Stimulated activated CD8-positive, alpha-beta memory T cell treated with anti-CD3 and anti-CD28 coated beads, Interleukin-15, amount 100 ng/mL, for 48 hours (primary cell): ENCODE measurements at places on chromosomes 2 and 18.

DNA sequence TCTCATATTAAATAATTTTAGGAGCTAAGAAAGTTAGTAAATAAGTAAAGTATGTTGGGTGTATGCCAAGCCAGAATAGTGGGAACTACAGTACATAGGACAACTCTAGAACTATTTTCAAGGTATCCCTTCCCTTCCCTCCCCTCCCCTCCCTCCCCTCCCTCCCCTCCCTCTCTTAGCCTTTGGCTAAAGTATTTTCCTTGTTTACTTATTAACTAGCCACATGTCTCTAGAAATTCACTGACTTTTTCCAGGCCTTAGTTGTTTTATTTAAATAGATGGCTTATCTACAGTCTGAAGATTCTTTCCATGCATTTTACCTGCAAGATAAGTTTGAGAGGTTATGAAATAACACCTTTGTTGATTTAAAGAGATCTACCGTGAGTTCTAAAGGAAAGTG lies 402.1 kb downstream of the PARD3B start:
- no peak for DNase-seq

DNA sequence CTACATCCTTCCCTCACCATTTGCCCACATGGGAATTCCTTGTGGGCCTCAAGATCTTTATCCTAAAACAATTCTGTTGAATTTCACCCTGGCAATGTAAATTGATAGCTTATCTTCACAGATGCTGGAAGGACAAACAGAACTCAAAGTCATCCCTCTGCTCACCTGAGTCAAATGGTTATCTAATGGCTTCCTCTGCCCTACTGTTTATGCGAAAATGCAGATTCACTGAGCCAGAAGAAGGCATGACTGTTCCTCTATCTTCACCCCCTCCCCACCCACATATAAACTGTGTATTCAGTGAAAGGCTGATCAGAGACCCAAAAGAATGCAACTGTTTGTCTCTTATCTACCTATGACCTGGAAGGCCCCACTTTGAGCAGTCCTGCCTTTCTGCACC lies 43.9 kb upstream of the VWA3B start:
- DNase-seq, result no peak

DNA sequence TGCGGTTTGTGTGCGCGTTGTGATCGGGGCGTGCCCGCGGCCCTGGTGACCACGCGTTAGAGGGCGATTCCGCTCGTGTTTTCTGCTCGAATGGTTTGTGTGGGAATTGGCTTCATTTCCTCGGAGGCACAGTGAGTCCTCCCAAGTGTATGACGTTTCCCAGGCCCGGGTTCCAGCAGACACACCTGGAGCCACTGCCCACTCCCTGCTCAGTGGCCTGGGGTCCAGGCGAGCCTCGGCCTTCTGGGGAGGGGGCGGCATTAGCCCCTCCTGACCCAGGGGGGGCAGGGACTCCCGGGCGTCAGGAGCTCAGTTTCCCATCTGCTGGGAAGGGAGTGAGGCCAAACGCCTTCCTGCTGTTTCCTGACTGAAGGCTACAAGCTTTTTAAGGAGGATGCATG lies 92.1 kb downstream of the NFATC1 start:
- DNase-seq, result no peak

- DNase-seq, result no peak
Observed at GRCh38 chr18:25544546-25545287, 192.8 kb upstream of the ZNF521 start.

GRCh38 chr2:159539701-159540100 lies 76.6 kb downstream of the BAZ2B start:
- DNase-seq, result no peak

GRCh38 chr2:65057054-65057375 lies 799 bp downstream of the CEP68 start:
- no peak for DNase-seq

GRCh38 chr18:41681138-41681880 lies 273.7 kb upstream of the PIK3C3 start:
- DNase-seq, result no peak

DNA sequence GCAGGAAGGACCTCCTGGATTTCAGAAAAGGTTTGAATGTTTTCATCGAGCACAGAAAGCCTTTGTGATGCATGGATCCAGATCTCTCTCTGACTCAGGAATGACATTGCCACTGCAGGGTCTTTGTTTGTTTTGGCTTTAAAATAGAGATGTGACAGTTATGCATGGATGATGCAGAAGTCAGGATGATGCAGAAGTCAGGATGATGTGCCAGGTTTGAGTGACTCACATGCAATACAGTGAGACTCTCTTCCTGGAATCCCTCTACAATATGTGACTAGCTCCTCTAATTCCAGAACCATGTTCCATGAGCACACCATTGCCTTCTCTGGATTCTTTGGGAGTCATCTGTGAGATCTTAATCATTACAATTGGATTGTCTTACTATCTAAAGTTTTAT lies 177.9 kb upstream of the RAB6C start:
- no peak for DNase-seq

GRCh38 chr2:240956935-240957655 lies 41.3 kb upstream of the SNED1 start:
- no peak for DNase-seq

- DNase-seq, result no peak
Observed at GRCh38 chr18:69002233-69002632, 204.4 kb downstream of the CCDC102B start.

DNA sequence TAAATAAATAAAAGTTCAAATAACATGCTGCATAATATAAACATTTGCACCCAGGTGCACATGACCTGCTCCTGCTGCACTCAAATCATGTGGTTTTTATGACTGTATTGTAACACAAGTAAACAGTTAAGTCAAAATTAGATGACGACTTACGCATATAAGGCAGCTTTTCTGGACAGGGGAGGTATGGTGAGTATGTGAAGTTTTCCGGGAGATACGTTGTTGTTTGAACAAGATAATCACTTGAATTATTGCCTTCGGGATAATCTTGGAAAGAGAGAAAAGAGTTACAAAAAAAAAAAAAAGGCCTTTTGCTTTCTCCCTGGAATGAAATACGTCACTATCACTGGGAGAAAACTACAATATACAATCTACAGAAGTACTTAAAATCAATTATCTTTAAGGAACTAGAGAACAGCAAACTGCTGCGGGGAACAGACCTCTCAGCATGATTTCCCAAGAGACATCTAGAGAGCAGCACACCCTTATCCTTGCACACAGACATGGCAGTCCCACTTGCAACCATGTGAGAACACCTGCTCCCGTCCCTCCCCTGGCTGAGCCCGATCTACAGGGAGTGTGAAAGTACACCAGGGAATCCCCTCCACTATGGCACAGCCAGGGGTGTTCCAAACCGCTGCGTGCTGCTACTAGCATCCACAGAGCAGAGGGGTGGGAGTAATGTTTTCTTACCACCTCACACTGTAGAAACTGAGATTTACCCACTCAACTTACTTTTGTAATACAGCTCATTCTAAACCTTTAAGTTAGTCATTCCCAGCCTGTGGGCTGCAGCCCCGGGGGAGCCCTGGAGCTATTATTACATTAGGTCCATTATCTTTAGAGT lies 26.3 kb downstream of the B4GALT6 start:
- DNase-seq, result peak; percentile 8

DNA sequence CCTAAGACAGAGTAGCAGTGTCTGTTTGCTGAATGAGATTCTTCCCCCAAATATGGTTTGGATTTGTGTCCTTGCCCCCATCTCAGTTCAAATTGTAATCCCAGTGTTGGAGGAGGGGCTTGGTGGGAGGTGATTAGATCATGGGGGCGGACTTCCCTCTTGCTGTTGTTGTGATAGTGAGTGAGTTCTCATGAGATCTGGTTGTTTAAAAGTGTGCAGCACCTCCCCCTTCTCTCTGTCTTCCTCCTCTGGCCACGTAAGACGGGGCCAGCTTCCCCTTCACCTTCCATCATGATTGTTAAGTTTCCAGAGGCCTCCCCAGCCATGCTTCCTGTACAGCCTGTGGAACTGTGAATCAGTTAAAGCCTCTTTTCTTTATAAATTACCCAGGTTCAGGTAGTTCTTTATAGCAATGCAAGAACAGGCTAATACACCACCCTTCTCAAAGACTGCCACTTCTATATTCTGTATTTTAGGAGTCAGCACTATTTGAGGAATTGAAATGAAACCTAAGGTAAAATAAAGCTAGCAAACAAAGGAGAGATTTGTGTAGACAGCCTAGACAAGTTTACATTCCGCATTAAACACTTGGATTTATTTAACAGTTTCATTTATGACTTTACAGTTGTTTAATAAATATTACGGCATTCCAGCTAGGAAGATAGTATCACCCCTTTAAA lies 21.6 kb downstream of the FBXO36 start:
- DNase-seq, result no peak

DNA sequence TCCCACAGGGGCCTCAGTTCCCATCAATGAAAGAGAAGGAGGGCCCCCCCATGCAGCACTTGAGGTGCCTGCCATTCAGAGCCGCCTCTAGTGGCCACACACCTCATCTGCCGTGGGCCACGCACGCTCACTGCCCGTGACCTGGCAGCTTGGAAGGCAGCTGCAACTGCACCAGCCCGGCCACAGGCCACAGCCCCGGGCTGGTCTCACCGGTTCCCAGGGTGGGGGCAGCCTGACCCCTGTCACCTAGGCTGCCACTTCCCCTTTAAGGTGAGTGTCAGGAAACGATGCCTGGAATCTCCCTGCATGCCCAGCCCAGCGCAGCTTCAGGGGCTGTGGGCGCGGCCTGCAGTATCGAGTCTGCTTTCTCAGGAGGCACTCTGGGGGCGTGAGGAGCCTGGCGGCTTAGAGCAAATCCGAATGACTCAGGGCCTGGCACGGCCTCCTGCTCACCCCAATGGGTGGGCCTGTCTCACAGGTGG lies 2.6 kb downstream of the MAB21L4 start:
- no peak for DNase-seq

DNA sequence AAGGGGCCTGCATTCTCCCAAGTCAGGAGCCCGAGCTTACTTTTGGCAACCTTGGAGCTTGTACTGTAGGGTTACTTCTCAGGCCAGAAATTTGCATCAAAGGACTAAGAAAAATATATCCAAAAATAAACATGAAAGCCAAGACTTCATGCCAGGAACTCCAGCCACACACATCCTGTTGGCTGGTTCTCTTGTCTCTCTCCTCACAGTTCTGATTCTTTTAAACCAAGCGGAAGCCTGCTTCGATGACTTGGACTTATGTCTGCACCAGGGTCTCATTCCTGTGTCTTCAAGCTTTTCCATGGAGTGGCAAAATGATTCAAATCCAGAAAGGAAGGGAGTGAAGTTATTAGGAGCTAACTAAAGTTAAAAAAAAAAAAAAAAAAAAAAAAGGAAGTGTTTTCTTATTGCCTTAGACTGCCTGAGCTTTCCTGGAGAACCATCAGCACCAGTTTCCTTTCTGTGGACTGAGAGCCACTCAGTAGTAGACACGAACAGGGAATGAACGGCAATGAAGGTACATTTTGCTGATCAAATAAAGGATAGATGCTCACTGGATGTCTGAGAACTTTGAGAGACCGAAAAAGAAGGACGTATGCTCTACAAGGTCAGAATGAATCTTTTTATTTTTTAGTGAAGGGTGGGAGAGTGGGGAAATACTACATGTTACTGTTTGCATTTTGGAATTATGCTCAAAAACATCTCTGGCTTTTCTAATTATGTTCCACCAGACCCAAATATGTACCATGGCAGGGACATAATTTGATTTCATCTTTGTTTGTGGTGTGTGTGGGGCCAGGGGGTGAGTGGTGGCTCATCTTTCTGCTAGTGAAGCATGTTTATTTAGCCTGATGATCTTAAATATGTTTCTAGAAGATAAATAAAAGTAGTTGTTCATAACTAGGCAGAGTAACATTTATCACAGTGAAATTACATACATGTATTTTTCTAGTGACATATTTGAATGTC lies 86.0 kb downstream of the RAPGEF4 start:
- DNase-seq, result no peak

DNA sequence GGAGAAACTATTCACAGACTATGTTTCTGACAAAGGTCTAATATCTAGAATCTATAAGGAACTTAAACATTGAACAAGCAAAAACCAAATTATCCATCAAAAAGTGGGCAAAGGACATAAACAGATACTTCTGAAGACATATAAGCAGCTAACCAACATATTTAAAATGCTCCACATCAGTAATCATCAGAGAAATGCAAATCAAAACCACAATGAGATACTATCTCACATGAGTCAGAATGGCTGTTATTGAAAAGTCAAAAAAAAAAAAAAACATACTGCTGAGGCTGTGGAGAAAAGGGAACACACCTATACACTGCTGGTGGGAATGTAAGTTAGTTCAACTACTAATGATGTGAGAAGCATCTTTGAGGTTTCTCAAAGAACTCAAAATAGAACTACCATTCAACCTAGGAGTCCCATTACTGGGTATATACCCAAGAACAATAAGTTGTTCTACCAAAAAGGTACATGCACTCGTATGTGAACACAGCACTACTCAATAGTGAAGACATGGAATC lies 220.4 kb upstream of the TFPI start:
- no peak for DNase-seq

GRCh38 chr2:236015171-236015570 lies 153.0 kb downstream of the GBX2 start:
- DNase-seq, result no peak

GRCh38 chr2:138632066-138632620 lies 130.6 kb downstream of the SPOPL start:
- DNase-seq, result no peak

DNA sequence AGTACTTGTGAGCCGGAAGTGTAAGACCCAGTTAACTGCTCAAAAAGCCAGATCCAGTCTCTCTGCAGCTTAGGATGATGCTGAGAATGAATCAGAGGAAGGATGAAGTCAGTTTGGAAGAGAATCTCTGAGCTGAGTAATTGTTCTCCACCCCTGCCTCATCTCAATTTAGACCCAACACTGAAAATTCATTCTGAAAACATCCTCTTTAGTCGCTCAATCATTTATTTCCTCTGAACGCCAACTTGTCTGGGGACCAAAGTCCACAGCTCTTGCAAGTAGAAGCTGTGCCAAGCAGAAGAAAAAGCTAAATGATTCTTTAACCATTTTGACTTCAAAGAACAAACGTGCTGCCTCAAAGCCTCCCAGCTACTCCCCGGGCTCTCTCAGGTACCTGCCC lies 177.1 kb upstream of the KLHL29 start:
- no peak for DNase-seq

GRCh38 chr2:107430596-107431266 lies 396.0 kb upstream of the RGPD4 start:
- DNase-seq, result no peak

- DNase-seq, result peak; percentile 32
Observed at GRCh38 chr2:48114256-48114655, 208.0 kb upstream of the FBXO11 start.

- DNase-seq, result no peak
Observed at GRCh38 chr2:229610872-229611271, 103.5 kb downstream of the DNER start.

DNA sequence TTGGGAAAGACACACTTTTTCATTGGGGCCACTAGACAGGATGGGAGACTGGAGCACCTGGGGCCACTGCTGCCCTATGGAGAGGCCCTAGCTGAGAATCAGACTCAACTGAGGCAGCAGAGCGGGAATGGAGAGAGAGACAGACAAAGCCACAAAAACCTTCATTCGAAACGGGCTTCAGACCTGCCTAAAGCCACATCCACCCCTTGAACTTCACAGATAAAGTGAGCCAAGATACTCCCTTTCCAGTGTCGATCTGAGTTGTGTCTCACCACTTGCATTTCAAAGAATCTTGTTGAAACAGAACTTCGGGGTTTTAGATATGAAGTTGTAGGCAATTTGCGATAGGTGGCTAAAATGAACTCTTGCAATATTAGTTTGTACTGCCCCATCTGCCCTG lies 11.3 kb upstream of the LDLRAD4 start:
- no peak for DNase-seq

- no peak for DNase-seq
Observed at GRCh38 chr18:46652372-46652771, 4.6 kb downstream of the LOXHD1 start.
